ENCODE measurements at places on chromosomes 4 and X. TPM values are rescaled to one million over a fixed set of nuclear protein-coding genes. Genes with fewer than 3 reads are reported as not detected.
A peak's percentile ranks its signal among the peaks of the same experiment; 100 is the strongest.

GRCh38 chr4:16315456-16315855 lies 89.2 kb upstream of the TAPT1 start:
- no peaks in the 10 kb centered on the region for H3K36me3 ChIP-seq
- no peaks in the 10 kb centered on the region for H3K4me1 ChIP-seq
- no peak overlapping the region for H3K4me3 ChIP-seq
- H3K27me3 ChIP-seq = no peaks in the 10 kb centered on the region
- no peak overlapping the region for H3K27ac ChIP-seq

GRCh38 chr4:123283371-123283895 lies 113.2 kb upstream of the SPRY1 start:
- no peaks in the 10 kb centered on the region for H3K36me3 ChIP-seq
- H3K27me3 ChIP-seq = no peaks in the 10 kb centered on the region
- no peak overlapping the region for H3K4me3 ChIP-seq
- no peaks in the 10 kb centered on the region for H3K4me1 ChIP-seq
- no peak overlapping the region for H3K27ac ChIP-seq

Gene SRPX2
- 34.1 TPM for polyA plus RNA-seq

GRCh38 chr4:48212165-48212564 lies 57.5 kb downstream of the TEC start:
- peaks cover 6% of the 10 kb centered on the region for H3K4me1 ChIP-seq
- no peaks in the 10 kb centered on the region for H3K27me3 ChIP-seq
- H3K36me3 ChIP-seq = no peaks in the 10 kb centered on the region
- DNase-seq = no peak
- no peak overlapping the region for H3K4me3 ChIP-seq
- peak overlapping the region; percentile 21 for H3K27ac ChIP-seq

DNA sequence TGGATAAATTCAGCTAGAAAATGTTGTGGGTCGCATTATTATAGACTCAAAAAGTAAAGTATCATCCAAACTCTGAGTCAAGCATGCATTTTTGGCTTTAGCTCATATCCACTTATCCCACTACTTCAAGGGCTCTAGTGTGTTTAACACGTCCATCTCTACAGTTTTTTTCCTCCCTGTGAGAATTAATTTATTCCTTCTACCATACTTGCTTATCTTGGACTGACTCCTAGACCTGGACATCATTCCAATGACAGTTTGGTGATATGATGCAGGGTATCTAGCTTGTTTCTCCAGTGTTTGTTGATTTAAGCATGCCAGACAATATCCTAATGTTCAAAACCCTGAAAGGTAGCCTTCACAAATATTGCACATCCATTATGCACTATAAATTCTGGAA lies 1037.1 kb upstream of the INTU start:
- no peak for DNase-seq
- H3K27ac ChIP-seq = no peak overlapping the region
- no peak overlapping the region for H3K4me3 ChIP-seq
- no peaks in the 10 kb centered on the region for H3K27me3 ChIP-seq
- no peaks in the 10 kb centered on the region for H3K36me3 ChIP-seq

- no peak overlapping the region for H3K27ac ChIP-seq
- no peaks in the 10 kb centered on the region for H3K27me3 ChIP-seq
- H3K4me1 ChIP-seq = no peaks in the 10 kb centered on the region
- no peaks in the 10 kb centered on the region for H3K36me3 ChIP-seq
- no peak overlapping the region for H3K4me3 ChIP-seq
Observed at GRCh38 chr4:165803005-165803404, 70.0 kb upstream of the TLL1 start.

DNA sequence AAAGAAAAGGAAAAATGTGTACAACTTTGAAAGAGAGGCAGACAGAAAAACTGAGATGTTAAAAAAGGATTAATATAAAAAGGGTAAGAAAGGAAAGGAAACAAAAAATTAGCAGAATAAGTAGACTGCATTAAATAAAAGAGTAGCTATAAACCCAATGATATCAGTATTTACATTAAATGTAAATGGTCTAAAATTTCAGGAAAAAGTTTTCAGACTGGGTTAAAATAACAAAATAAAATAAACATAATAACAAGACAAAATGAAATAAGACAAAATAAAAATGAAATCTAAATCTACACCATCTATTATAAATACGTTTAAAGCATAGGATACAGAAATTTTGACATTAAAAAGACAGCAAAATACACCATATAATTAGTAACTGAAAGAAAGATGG lies 199.0 kb downstream of the HTR2C start:
- no peaks in the 10 kb centered on the region for H3K4me1 ChIP-seq
- DNase-seq = no peak
- H3K27me3 ChIP-seq = no peaks in the 10 kb centered on the region
- no peak overlapping the region for H3K27ac ChIP-seq
- no peak overlapping the region for H3K4me3 ChIP-seq
